Stimulated activated CD8-positive, alpha-beta memory T cell treated with anti-CD3 and anti-CD28 coated beads, Interleukin-15, amount 100 ng/mL, for 48 hours (primary cell): ENCODE measurements at places on chromosomes 2 and 18.

GRCh38 chr2:199462347-199462955 is 4.7 kb upstream of the SATB2 start:
- no peak for DNase-seq

DNA sequence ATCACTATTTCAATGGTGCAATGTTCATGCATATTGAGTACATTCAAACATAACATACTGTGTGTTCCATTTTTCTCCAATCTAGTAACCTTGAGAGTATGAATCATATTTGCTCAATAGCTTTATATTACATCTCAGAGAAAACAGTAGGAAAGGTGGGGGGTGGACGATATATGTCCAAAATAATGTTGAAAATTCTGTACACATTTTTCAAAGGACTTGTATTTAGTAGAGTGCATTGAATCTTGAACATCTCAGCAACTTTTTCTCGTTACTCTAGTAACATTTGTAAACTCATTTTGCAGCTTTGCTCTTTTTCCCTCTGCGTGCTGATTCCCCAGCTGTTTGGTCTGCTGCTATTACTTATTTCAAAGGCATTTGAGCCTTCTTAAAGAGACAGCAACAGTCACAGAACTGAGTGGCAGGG is 1487.0 kb downstream of the LRP1B start:
- DNase-seq: no peak

DNA sequence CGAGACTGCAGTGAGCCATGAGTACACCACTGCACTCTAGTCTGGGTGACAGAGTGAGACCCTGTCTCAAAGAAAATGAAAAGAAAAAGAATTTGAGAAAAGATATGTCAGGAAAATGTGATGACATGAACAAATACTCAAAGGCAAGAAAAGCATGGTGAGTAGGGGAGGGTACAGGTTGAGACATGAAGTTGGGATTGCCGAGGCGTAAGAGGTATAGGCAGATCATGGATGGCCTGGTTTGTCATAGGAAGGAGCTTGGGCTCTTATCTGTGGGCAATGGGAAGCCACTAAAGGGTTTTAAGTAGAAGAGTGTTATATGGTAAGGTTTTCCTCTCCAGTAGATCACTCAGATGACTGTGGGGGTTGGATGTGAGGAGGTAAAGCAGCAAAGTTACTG is 32.3 kb downstream of the SPAST start:
- DNase-seq: no peak

DNA sequence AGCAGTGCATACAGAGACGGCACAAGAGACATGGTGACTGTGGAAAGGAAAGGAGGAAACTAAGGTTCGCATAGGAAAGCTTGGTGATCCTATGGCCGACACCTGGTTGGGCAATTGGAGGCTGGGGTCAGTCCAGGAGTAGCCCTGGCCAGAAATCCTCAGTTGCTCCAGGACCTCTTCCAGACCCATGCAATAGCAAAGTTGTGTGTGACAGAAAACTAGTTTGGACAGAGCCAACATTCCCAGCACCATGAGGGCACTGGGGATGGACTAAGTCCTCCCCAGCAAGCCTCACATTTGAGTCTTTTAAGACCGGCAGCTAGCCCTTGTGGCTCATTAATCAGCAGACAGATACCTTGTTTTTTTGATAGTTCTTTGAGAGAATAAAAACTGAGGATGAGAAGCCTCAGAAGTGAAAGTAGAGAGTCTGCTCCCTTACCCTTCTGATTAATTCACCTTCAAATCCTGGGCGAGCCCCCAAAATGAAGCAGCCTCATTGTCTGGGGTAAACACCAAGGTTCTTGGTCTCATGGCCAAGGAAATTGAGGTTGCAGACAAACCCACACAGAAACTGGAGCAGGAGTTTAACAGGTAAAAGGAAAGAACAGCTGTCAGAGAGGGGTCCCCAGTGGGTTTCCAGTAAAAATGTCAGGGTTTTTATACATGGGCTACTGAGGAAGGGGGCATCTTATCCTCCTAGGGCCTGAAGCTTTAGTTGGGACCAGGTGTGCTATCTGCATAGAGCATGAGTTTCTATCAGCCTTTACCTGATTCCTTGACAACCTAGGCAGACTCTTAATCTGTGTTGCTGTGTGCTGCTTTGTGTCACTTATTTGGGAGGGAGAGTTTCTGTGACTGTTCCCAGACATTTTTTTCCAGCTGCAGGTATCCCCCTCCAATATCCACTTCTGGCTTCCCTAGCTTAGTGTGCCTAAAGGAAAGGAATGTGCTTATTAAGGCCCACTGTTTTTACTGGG is 39.1 kb downstream of the STK17B start:
- DNase-seq: no peak

DNA sequence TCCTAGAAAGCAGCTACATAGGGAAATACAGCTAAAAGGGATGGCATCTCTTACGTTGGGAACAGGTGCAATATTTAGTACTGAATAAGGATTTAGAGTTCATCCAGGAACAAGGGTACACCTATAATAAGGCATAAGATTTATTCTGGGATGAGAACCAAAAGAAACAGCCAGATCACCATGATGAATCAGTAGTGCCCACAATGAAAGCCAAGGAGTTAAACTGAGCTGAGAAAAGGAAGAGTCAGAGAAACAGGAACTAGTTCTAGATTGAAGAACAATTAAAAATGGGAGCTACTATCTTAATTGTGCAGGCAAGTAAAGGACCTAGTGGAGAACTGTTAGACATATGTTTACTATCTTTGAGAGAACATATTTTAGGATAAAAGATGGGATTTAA is 692.3 kb downstream of the LRP1B start:
- no peak for DNase-seq

DNA sequence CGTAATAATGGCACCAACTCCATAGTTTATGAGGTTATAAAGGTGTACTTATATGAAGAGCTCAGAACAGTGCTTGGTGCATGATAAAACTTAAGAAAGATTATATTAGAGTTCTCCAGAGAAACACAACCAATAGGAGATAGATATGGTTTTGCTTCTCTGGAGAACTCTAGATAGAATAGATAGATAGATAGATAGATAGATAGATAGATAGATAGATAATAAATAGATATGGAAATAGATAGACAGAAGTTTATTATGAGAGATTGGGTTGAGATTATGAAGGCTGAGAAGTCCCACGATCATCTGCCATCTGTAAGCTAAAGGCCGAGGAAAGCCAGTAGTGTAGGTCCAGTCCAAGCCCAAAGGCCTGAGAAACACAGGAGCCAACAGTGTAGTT is 2.9 kb upstream of the MBOAT2 start:
- no peak for DNase-seq

- no peak for DNase-seq
Observed at GRCh38 chr18:45702708-45703265, 21.2 kb upstream of the SLC14A1 start.

DNA sequence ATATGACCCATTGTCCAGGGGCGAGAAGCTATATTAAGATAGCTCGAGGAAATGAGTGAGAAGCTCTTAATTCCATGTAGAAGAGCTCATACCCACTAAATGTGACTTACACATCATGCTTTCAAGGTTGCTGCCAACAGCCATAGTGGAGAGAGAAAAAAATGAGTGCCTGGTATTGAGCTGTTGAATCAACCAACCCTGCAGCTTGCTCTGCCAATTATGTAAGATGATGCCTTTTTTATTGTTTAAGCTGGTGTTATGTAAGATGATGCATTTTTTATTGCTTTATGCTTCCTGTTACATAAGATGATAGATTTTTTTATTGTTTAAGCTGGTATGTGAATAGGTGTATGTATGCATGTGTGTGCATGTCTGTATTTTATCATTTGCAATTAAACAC is 228.2 kb downstream of the CCDC178 start:
- no peak for DNase-seq

- no peak for DNase-seq
Observed at GRCh38 chr2:232486558-232487384, 863 bp downstream of the ECEL1 start.

GRCh38 chr2:213266421-213266820 is 17.8 kb upstream of the SPAG16 start:
- no peak for DNase-seq

GRCh38 chr2:95275151-95275515 is 884 bp downstream of the PROM2 start:
- DNase-seq: no peak

GRCh38 chr2:47810850-47811249 is 27.9 kb downstream of the MSH6 start:
- DNase-seq: no peak

DNA sequence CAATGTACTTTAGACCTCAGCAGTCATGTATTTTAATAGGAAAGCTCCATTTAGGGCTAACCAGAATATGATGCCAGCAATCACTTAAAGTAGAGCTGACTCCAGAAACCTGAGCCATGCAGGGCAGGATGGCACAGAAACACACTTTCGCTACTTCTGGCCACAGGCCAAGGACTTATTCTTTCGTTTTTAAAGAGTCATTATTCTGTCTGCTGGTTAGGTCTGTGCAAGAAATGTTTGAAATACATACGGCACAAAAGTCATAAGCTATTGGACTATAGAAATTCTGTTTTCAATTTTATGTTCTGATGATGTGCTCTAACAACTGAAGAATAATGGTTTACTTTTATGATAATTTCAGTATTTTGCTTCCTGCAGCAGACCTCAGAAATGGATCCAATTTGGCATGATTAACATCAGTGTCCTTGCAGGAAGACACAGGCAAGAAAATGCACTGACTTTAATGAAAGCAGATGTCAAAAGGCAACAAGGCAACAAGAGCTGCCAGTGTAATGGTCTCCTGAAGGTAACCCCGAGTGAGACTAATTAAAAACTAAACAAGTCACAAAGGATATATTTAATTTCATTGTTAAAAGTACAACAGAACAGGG is 114.4 kb upstream of the CHRNA1 start:
- DNase-seq: no peak

GRCh38 chr2:109692013-109692743 is 78.0 kb downstream of the SOWAHC start:
- DNase-seq: no peak

GRCh38 chr2:33354981-33355380 is 121.5 kb upstream of the RASGRP3 start:
- no peak for DNase-seq

DNA sequence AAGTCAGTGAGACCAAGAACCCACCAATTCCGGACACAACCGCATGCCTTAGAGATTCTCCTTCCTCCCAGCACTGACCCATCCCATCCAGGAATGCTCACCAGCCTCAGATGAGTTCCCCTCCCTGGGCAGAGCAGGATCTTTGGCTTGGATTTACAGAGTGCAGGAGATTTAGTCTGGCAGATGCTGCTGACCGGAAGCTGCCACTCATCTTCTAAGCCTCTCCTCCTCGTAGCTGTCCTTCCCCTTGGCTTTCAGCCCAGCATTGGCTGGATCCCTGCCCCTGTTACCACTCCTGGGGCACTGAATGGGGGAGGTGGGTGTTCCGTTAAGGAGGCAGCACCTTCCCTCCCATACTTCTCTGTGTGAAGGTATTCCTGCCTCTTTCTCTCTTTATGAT is 53.2 kb downstream of the VWA3B start:
- DNase-seq: no peak

DNA sequence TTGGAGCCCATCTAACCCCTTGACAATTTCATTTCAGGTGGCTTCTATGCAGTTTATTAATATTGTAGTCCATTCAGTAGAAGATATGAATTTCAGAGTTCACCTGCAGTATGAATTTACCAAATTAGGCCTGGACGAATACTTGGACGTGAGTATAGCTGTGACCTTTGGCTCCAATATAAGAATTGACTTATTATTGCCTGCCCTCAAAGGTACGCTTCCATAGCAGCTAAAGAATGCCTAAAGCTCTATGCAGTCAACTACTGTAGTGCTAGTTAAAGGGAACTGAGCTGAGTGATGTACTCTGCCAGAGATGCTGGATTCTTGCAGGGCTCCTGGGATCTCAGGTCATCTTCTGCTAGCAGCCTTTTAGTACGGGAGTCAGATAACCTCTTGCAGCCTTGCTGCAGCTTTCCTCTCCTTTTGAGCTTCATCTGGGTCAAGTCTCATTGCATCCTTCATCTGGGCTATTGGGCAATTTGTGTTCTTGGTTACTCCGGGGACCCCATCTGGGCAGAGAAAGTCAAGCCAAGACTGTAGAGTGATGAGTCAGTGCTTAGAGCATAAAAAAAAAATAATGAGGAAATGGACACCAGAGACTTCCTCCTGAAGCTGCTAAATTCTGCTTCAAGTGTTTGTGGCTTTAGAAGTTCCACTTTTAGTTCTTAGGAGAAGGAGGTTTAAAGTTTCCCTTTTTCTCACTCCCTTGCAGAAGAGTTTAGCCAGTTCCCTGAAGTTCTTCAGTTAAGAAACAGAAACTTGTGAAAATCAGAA is 105.6 kb downstream of the PRPF40A start:
- DNase-seq: no peak

- DNase-seq: no peak
Observed at GRCh38 chr2:37622450-37623100, 48.9 kb downstream of the CDC42EP3 start.

DNA sequence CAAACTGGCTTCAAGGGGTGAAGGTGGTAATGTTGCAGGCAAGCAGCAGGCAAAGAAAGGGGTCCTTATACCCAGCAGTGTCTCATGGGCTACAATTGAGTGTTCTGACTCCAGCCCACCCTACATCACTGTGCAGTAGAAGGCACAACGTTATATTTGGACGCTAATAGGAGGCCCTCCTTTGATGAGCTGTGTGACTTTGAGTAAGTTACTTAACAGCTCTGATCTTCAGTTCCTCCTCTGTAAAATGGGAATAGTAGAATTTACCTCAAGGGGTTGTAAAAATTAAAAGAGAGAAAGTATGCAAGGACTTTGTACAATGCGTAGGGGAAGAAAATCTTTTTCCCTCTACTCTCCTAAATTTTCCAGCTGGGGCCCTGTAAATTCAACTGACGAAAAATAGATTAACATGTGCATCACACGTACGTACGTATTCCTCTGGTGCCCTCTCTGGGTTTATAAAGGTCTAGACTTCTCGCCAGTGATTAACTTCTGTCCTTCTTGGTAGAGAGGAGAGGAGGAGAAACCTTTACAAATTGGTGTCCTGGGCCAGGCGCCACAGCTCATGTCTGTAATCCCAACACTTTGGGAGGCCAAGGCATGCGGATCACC is 57.6 kb upstream of the REL start:
- DNase-seq: no peak

DNA sequence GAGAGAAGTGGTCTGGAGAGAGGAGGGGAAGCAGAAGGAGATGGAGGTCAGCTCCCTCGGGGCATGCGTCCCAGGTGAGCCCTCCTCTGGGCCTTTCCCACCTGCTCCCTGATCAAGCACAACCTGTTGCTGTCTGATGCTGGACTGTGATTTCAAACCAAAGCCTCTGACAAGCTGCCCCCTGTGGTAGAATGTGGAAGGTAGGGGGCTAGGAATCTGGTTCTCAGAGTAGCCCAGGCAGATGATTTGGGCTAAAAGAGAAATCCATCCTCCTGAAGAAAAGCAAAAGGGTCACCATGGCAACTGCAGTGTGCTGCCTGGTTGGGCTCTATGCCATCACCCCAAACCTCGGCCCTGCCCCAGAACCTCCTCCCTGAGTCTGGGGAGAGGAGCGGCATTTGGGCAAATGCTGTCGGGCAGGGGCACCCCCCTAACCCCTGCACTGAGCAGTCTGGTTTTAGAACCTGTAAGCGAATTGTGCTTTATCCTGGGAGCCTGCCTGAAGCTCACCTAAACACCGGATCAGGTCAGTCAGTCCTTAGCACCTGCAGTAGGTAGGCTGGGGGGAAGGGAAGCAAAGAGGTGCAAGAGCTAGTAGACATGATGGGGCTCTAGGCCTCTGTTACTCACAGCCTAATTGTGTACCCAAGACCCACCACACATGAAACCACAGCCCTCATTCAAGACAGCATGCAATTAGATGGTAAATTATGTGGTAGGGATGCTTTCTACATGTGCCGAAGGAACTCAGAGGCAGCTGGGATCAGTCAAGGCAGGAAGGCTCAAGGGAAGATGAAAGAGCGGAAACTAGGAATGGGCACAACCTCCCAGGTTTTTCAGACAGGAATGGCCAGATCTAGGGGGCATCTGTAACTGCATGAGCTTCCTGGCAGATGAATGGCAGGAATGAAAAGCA is 83.5 kb downstream of the DNMT3A start:
- DNase-seq: no peak
